ENCODE measurements at places on chromosomes 2 and 18.

DNA sequence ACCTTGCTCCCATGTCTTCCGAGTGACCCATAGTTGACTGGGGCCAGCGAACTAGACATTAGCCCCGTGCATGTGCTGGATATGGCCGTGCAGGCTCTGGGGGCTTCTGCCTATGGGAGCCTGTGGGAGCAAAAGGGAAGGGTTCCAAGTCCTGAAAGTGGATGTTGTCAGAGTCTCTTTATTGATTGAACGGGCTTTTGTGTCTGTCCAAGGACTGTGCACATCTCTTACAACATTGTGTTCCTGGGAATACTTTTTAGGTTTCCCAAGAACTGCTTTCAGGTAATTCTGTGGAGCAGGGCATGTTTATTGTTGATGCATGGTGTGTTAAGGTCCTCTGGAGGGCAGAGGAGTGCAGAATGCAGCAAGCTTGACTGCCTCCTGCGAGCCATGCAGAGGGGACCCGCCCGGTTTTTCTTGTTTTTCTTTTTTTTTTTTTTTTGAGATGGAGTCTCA is 5.0 kb downstream of the RNF144A start:
- DNase-seq, result no peak

GRCh38 chr2:216082805-216083204 is 1.1 kb downstream of the TMEM169 start:
- no peak for DNase-seq

DNA sequence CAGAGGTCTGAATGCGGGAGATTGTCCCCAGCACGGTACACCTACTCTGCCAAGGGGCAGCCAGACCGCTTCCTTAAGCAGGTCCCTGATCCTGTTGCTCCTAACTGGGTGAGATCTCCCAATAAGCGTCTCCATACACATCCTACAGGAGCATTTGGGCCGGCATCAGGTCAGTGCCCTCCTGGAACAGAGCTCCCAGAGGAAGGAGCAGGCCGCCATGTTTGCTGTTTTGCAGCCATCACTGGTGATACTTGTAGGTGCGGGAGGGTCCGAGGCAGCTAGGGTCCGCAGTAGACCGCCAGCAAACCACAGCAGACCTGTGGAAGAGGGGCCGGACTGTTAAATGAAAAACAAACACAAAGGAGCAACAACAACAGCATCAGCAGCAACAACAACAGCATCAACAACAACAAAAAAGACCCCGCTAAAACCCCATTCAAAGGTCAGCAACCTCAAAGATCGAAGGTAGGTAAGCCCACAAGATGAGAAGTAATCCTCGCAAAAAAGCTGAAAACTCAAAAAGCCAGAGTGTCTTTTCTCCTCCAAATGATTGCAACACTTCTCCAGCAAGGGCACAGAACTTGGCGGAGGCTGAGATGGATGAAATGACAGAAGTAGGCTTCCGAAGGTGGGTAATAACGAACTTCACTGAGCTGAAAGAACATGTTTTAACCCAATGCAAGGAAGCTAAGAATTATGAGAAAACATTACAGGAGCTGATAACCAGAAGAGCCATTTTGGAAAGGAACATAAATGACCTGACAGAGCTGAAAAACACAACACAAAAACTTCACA is 79.0 kb upstream of the CDH7 start:
- no peak for DNase-seq

DNA sequence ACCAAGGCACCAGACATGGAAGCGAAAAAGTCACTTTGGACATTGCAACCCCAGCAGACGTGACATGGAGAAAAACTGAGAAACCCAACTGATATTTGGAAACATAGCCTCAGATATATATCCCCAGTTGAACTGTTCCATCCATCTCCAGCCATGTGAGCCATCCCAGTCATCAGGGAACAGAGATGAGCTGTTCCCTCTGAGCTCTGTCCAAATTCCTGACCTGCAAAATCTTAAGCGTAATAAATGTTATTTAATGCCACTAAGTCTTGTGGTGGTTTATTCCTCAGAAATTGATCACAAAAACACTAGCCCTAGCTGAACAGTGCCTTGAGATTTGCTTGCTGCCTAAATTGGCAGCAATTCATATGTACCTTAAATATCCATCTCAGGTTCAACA is 182.8 kb downstream of the NRP2 start:
- no peak for DNase-seq

DNA sequence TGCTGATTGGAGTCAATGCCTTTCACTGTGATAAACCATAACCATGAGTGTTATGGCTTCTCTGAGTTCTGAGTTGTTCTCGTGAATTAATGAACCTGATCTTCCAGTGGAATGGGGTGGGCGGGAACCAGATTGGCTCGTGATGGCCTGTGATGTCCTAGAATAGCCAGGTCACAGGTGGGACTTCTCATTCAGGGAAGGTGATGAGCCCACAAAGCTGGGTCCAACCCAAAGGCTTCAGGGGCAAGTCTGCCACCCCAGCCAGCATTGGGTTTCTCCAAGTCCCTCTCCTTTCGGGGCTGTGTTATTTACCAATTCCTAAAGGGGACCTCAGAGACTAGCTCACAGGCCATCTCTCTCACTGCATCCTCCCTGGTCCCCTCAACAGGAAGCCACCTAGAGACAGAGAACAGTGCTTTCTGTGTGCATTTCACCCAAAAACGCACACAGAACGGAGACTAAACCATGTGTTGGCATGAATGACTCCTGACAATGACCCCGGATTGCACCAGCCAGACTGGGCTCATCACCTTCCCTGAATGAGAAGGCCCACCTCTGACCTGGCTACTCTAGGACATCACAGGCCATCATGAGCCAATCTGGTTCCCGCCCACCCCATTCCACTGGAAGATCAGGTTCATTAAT is 85.5 kb downstream of the MALT1 start:
- DNase-seq, result no peak

GRCh38 chr2:123080331-123080730 is 944.8 kb upstream of the CNTNAP5 start:
- DNase-seq, result no peak

- DNase-seq, result no peak
Measured at GRCh38 chr2:120535081-120535480, 189.1 kb downstream of the INHBB start.

GRCh38 chr2:15647622-15648590 is 56.2 kb downstream of the DDX1 start:
- DNase-seq, result no peak

- DNase-seq, result no peak
Measured at GRCh38 chr2:120477831-120478481, 132.0 kb downstream of the INHBB start.

DNA sequence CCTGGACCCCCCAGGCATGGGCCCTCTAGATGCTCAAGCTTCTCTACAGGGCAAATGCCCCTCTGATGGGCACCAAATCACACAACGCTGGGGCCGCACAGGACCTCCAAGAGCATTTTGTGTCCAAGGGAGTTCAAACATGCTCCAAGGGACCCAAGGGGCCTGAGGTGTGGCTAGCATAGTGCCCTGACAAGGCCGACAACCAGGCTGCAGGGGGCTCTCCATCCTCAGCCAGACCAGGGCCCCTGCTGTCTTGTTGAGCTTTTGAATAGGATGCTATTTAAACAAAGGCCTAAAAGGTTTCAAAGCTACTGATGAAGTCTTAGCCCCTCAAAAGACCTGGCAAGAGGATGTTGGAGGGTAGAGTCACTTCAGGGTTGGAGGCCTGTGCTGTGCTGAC is 33.1 kb downstream of the EN1 start:
- DNase-seq, result no peak

DNA sequence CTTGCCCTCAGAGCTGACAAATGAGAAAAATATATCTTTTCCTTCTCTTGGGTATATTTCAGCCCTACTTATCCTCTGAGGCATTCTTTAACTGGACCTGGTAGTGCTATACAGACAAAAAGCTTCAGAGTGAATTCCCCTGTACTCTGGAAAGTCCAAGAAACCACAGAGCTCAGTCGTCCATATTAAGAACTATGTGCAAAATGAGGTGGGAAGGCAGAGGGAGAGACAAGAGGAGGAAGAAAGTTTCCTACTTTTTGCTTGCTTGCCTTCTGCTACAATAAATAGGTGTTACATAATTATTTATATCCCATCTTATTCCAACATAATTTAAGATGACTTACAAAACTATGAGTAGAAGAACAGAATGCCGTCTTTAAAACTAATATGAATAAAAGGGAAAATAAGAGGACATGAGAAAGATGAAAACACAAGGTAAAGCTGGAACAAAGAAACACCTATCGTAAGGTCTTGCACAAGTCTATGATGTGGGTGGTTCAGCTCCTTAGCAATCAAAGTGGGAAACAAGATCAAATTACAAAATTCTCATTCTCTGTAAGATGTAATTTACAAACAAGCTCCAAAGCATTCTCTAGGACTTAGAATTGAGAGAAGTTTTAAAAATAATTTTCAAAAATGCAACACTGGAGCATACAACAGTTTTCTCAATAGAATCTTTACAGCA is 97.9 kb downstream of the BAZ2B start:
- DNase-seq, result no peak

DNA sequence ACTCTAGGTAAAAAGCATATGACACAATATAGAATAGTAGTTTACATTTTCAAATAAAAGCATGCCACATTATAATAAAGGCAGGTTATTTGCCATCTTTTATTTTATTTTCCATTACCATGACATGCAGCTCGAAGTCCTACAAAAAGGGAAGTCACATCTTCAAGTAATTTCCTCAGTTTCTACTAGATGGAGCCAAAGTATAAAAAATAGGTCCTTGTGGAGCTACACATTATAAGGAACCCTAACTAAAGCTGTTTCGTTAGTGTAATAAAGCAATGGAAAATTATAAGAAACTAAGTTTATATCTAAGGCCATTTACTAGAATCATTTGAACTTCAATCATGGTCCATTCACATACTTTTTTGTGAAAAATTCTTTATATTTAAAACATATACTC is 674.5 kb downstream of the KCNJ3 start:
- peak; percentile 1 for DNase-seq

GRCh38 chr2:69033461-69034095 is 20.6 kb downstream of the ANTXR1 start:
- DNase-seq, result no peak

- no peak for DNase-seq
Measured at GRCh38 chr2:51620796-51621195, 588.9 kb upstream of the NRXN1 start.

GRCh38 chr2:200385063-200385635 is 78.7 kb downstream of the SPATS2L start:
- DNase-seq, result no peak

GRCh38 chr2:33494155-33494779 is 17.8 kb downstream of the RASGRP3 start:
- DNase-seq, result peak; percentile 59

DNA sequence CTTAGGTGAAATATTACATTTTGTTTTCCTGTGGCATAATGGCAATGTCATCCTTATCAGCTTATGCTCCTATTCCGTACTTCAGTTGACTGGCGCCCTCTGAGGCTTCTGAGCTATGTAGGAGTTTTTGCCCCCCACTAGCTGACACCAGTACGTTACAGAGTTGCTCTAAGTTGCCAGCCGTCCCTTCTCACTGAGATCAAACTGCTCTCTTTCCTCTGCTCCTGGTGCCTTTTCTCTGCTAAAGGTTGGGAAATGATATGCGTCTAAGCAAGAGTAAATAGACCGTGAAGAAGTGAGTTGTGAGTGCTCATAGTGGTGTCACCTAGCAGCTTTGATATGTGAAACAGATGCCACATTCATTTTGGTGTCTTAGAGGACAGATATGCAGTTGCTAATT is 99.2 kb downstream of the RAPGEF4 start:
- DNase-seq, result no peak

DNA sequence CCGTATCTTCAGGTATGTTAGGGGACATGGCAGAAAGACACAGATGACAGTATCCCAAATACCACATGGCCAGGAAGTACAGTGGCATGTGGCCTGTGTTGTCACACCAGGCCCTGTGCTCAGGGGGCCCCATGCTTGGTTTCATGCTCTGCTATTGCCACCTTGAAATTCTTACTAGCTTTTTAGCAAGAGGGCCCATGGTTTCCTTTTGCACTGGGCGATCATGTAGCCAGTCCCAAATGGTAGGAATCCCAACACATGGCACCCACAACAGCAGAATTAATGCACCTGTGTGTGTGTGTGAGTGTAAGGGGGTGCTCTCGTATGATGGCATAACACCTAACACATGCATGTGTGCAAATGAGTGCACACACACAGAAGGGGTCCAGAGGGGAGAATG is 39.2 kb downstream of the MYO7B start:
- no peak for DNase-seq

- DNase-seq, result peak; percentile 52
Measured at GRCh38 chr2:134348239-134348638, 94.4 kb downstream of the MGAT5 start.

DNA sequence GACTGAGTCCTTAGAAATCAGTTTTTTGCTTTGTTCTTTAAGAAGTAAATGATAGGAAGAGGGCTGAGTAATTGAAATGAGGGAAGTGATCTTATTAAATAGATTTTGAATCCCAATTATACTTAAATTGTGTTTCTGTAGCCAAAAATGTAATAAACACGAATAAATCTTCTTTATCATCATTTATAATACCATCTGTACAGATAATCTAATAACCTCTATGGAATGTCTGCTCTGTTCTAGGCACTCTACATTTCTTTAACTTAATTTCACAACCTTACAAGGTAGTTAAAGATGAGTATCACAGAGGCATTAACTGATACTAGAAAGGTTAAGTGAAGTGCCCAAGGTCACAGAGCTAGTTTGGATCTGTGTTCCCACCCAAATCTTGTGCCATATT is 14.3 kb upstream of the SCN2A start:
- no peak for DNase-seq

GRCh38 chr2:5098286-5098685 is 593.9 kb upstream of the SOX11 start:
- DNase-seq, result no peak

DNA sequence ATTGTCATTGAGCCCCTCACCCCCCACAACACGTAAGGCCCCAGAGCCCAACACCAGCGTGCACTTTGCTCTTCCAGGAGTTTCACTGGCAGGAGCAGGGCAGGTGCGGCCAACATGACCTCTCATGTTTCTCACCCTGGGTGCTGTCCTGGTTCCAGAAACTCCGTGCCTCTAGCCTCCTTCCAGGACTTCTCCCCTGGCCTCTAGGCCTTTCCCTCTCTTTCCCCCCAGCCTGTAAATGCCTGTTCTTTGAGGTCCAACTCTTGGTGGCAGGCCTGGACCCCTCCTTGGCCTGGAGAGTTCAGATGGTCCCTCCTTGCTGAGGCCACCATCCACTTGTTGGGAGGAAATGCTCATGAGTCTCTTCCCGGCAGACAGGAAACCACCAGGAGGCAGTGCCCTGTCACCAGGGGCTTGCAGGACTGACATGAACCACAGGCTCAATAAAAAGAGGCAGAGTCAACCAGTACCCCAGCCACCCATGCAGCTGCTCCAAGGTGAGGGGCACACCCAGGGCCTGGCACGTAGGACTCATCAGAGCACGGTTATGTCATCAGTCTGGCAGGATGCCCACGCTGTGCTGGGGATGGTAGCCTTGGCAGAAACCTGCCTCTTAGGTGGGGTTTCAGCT is 1.5 kb downstream of the MALL start:
- no peak for DNase-seq

DNA sequence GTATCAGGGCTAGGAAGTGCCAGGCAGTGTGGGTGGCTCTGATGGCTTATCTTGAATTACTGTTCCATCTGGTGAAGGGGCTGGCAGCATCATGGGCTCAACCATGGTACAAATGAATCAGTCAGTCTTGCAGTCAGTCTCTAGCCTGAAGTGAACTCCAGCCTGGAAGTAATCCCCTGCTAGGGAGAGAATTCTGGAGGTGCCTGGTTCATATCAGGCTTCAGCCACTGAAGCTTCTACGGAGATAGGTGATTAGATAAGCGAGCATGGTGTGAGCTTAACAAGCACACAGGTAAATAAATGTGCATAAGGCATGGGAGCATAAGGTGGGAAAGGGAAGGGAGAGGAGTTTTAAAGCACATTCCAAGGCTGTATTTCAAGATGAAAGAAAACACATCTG is 541.7 kb downstream of the MBD2 start:
- no peak for DNase-seq

GRCh38 chr2:239273280-239274234 is 127.3 kb downstream of the HDAC4 start:
- DNase-seq, result no peak
